ENCODE measurements at places on chromosomes 12 and 14.

DNA sequence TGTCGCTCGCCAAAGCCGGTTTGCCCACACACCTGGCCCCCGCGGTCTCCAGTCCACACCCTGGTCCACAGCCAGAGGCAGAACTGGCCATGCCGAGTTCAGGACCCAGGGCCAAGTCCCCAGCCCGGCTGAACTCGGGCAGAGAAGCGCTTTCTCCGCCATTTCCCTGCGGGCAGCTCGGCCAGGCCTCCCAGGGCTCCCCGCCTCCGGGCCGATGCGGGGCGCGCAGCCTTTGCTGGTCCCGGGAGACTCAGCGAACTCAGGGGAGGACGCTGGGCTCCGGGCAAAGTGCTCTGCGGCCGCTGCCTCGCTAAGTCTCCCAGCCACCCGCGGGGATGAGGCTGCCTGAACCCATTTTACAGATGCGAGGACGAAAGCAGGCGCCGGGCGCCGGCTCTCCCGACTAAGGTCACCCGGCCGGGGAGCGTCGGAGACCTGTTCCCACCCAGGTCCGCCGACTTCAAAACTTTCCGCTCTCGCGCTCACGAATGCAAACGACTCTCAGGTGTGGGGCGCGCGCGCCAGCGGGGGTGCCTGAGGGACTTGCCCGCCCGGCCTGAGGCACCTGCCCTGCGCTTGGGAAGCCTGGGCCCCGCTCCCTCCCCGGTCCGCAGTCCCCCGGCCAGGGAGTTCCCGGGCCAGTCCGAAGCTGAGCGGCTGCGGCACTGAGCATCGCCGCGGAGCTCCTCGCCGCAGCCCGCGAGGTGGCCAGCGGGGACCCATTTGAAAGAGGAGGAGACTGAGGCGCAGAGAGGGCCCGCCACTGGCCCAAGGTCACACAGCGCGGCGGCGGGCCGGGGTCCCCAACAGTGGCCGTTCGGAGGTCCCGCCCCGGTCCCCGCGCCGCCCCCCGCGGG lies 627 bp downstream of the TESC start:
- DNase-seq, result no peak

DNA sequence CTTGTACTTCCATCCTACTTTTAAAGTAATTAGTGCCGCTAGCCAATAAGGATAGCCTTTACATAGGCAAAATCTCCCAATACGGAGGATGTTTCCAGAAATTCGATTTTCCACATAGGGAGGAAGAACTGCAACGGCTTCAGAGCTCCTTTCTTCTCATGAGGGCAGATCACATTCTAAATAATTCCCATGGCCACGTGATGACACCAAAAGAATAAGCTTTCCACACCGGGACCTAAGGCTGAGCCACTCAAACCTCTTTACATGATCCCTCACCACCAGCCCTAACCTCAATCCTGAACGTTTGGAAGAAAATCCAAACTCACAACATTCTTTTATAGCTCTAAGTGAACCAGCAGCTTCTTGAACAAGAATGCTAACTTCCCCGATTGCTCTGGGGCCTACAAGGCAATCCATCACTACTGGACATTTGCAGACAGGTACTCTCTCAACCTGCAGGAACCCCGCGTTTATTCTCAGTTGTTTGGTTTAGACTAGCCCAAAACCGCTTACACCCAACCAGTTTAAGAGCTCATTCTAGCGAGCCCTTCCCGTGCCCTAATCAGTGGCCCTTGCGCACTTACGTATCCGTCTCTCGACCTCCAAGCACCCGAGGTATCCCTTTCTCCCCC lies 884 bp downstream of the CAPRIN2 start:
- DNase-seq, result peak; percentile 55

DNA sequence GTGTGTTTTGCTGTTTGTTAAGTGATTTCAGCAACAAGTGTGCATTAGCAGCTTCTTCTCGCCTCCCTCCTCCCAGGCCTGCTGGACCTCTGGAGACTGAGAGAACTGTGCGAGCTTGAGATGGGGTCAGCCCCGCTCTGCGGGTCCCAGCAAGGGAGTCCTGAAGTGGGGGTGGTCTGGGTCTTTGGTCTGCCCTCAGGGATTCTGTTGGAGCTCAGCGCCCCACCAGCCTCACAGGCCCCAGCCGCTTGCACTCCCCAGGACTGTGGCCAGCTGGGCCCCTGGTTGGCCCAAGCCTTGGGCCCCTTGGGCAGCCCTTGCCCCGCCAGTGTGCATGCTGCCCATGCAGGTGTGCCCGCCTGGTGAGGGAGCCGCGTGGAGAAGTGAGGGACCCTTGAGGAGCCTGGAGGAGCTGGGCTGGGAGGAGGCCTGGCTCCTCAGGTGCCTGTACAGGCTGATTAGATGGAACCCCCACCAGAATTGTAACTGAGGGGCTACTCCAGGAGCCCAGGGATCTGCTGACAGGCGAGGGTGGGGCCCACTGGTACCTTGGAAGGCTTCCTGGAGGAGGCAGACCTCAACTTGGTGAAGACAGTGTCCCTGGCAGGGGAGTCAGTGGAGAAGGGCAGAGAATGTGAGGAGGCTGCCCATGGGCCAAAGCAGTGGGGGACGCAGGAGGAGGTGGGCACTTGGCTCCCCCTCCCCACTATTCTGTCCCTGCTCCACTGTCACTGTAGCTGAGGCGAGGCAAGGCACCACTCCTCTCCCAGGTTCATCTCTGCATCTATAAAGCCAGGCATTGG lies 56.7 kb downstream of the BEGAIN start:
- DNase-seq, result no peak

DNA sequence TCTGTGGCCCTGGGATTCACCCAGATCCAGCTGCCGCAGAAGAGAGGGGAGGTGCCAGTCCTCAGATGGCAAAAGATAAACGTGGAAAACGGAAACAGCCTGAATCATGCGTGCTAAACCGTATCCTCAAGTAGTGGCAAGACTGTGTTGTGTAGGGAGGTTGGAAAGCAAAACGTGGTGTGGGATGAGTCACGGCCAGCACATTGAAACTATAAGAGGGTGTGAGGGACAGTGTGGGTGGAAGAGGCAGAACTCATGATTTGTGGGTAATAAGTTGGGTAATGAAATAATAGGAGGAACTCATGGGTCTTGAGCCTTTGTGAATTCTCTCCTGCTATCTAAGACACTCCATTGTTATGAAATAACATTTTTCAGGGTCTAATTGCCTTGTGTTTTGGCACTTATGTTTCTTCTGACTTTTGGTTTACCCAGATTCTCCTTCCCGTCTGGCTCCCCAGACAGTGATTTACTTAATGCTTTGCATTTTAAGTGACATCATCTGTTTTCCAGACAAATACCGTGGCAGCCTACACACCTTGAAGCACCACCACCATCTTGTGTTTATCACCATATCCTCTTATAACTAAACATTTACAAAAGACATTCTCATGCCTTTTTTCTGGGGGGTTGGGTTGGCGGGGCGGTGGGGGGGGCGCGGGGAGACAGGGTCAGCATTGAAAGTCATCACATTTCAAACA lies 62.3 kb upstream of the PTCSC3 start:
- peak; percentile 44 for DNase-seq

DNA sequence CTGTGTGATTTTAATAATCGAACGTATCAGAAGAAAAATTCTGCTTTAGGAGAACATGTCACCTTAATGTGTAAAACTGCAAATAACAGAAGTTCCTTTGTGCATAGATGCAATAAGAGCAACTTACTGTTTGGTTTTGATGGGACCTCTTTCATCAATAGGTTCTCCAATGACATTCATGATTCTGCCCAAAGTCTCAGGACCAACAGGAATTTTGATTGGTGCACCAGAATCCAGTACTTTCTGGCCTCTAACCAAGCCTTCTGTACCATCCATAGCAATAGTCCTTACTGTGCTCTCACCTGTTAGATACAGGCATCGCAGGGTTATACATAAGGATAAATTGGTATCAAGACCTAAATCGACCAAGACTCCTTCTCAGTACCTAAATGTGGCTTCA lies 1.1 kb downstream of the ATP5F1B start:
- DNase-seq, result peak; percentile 9

DNA sequence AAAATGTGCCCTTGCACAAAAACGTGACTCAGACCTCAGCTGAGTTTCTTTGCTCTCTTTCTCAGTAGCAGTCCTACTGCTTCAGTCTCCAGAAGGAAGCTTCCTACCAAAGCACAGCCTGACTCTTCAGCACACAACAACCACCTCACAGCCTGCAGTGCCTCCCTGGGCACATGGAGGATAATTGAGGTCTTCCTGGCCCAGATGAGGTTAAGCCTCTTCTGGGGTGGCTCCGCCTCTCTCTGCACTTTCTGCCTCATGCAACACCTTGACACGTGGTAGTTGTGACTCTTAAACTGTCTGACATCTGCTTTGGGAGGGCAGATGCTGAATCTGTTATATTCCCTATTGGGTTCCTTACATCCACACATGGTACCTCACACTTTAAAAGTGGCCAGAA lies 33.8 kb downstream of the GIT2 start:
- no peak for DNase-seq

DNA sequence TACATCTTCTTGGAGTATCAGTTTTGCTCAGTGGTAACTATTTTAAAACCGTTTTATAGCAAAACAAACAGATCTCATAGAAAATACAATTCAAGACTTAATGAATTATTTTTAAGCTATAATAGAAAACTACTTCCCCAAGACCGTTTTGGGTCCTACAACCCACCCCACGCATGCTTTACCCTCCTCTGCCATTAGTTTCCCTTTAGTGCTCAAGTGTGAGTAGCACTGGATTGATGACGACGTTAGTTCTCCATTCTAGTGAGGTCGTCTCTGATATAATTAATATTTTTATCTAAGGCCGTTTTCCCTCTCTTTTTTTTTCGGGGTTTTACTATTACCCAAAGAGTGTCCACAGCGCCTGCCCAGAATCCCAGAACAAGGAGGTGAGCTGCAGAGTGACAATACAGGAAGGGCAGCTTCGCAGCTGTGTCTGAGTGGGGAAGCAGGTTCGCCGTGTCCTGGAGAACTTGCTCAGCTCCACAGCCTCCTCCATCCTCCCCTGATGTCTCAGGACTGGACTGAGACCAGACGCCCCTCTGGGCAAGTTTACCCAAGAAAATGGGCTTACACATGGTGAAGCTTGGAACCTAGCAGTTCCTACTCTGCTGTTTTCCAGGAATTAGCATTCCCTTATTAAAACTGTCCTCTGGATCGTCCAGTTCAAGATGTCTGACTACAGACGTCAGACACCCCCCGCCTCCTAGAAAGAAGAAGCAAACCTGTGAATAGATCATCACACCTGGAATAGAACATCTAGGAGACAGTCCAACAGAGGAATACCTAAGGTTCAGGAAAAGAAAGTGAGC lies 31.9 kb upstream of the MON2 start:
- DNase-seq, result no peak

GRCh38 chr14:104341532-104342434 lies 203.4 kb downstream of the KIF26A start:
- no peak for DNase-seq

GRCh38 chr12:84507956-84508850 lies 404.4 kb downstream of the SLC6A15 start:
- peak; percentile 80 for DNase-seq

DNA sequence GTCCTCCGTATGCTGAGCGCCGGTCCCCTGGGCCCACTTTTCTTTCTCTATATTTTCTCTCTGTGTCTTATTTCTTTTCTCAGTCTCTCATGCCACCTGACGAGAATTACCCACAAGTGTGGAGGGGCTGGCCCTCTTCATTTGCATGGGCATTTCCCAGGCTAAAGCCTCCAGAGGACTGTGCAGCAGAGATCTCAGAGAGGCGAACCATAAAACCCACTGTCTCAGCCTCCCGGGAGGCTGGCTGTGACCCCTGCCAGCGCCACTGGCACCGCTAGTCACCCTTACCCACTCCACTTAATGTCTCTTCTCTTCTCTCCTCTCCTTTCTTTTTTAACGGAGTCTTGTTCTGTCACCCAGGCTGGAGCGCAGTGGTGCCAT lies 7.1 kb upstream of the SERPINA9 start:
- no peak for DNase-seq

GRCh38 chr12:54371328-54372112 lies 7.2 kb upstream of the GPR84 start:
- no peak for DNase-seq

Data from astrocyte of the spinal cord (primary cell).